Hematopoietic multipotent progenitor cell treated with erythropoietin and hydrocortisone succinate and interleukin-3 and kit ligand, for 15 days (in vitro differentiated cells): ENCODE measurements at places on chromosomes 2 and 18.

DNA sequence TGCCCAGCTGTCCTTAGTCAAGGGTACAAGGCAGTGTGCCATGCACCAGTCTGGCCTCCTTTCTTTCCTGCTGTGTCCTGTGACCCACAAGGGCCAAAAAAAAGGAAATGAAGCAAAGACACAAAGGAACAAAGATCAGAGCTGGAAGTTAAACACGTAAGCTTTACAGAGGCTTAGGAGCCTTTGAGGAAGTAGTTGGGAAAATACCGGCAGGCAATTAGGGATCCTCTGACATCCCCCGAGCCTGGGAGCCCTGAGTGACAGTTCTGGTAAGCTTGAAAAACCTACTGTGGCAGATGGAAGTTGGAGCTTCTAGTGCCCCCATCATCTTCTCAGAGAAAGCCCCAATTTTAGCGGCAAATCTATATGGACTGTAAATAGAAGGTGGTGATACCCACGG is 78.5 kb downstream of the SPRED2 start:
- DNase-seq = no peak

- no peak for DNase-seq
These were observed 38.4 kb downstream of the PAX8 start for GRCh38 chr2:113240150-113240914.

- no peak for DNase-seq
These were observed 589 bp upstream of the DAW1 start for GRCh38 chr2:227870710-227871374.

- DNase-seq = no peak
These were observed 18.7 kb upstream of the SULT1C3 start for GRCh38 chr2:108220942-108221541.

GRCh38 chr2:120913972-120914838 is 178.5 kb downstream of the GLI2 start:
- no peak for DNase-seq

- no peak for DNase-seq
These were observed 154.9 kb upstream of the ARHGAP28 start for GRCh38 chr18:6574631-6575030.

DNA sequence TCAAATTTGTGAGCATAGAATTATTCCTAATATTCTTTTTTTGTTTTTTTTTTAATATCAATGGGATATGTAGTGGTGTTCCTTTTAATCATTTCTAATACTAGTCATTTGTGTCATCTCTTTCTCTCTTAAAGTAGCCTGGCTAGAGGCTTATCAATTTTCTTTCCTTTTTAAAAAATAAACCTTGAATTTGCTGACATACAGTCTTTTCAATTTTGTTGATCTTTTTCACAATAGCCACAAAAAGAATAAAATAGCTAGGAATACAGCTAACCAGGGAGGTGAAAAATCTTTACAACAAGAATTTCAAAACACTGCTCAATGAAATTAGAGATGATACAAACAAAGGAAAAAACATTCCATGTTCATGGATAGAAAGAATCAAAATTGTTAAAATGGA is 192.6 kb downstream of the ARL6IP6 start:
- DNase-seq = no peak
